Stimulated activated CD8-positive, alpha-beta memory T cell treated with anti-CD3 and anti-CD28 coated beads, Interleukin-12 subunit alpha, Interleukin-12 subunit beta, amount 100 ng/mL, for 4 hours (primary cell): ENCODE measurements at places on chromosomes 4 and X.

GRCh38 chr4:122539861-122540465, 80.9 kb downstream of the IL21 start:
- no peak for DNase-seq

DNA sequence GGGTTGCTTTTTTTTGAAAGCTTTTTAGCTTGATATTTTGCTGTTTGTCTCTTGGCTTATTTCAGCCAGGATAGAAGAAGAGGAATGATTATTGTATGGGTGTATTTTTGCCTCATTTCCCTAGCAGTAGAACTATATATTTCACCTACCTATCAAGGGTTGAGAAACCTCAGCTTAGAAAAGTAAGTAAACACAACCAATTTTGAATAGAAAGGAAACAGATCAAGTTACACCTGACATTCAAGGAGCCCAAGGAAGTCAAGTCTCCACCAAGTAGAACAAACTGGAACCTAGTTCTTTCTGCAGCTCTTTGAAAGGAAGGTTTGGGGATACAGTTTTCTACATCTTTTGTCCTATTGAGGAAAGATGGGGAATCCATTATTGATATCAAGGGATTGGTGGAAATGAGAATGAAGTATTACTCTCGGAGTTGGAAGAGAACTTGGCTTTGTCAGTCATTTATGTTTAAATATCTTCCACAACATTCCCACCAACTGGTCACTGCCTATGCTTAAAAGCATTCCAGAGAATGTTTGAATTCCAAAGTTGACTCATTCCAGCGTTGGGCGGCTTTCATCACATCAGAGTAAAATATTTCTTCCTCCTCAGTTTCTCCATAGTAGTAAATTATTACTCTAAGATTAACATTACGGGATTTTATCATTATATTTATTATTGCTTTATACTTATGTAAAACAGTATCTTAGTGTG, 207.8 kb upstream of the CNKSR2 start:
- DNase-seq, result no peak

GRCh38 chr4:65139998-65140397, 530.3 kb downstream of the EPHA5 start:
- no peak for DNase-seq

GRCh38 chr4:153292897-153293741, 51.4 kb upstream of the MND1 start:
- DNase-seq, result no peak

DNA sequence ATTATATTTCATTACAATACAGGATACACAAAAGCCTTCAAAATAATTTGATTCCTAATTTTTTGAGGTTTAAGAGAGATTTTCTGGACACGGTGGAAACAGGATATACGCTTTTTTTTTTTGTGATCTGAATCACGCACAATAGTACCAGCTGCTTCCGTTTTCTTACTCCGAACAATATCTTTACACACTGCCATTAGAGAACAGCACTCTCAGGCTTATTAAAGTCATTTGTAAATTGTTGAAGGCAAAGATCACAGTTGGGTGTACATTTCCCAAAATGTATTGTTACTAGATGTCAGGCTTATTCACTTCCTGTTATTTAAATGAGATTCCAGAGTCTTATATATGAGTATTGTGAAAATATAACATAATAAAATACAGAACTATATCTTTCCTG, 71.5 kb downstream of the TMEM47 start:
- no peak for DNase-seq

GRCh38 chrX:2696698-2697215, 5.7 kb downstream of the CD99 start:
- DNase-seq, result peak; percentile 36

DNA sequence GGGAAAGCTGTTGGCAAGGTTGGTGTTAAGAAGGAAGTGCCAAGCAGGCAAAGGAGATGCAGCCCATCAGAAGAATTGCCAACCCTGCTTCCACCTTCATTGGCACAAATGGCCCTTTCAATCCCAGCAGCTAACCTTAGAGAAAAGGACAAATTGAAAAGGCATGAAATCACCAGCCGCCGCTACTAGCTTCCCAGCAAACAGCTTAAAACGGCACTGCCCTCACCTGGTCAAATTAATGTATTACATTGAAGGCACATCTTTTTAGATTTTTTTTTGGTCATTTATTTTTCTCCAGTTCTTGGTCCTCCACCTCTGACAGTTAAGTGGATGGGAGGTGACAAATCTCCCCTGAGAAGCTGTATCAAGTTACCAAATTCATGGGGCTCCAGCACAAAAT, 51.0 kb upstream of the NHSL2 start:
- no peak for DNase-seq

GRCh38 chrX:49059681-49060085, 884 bp downstream of the CCDC120 start:
- DNase-seq, result no peak

DNA sequence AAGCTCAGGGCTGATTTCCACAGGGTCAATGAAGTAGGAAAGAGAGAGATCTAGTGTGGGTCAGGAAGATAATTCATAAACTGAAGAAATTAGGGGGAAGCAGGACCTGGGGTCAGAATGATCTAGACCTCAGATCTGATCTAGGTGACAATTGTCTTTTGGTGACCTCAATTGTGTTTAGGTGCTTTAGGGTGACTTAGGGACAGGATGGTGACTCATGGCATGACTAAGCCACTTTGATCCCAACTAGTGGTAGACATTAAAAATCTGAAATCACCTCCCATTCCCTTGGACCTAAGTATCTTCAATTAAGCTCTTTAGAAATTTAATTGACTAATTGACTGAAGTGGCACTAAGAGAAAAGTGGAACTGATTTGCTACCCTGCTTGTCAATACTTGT, 36.7 kb upstream of the GRXCR1 start:
- no peak for DNase-seq

DNA sequence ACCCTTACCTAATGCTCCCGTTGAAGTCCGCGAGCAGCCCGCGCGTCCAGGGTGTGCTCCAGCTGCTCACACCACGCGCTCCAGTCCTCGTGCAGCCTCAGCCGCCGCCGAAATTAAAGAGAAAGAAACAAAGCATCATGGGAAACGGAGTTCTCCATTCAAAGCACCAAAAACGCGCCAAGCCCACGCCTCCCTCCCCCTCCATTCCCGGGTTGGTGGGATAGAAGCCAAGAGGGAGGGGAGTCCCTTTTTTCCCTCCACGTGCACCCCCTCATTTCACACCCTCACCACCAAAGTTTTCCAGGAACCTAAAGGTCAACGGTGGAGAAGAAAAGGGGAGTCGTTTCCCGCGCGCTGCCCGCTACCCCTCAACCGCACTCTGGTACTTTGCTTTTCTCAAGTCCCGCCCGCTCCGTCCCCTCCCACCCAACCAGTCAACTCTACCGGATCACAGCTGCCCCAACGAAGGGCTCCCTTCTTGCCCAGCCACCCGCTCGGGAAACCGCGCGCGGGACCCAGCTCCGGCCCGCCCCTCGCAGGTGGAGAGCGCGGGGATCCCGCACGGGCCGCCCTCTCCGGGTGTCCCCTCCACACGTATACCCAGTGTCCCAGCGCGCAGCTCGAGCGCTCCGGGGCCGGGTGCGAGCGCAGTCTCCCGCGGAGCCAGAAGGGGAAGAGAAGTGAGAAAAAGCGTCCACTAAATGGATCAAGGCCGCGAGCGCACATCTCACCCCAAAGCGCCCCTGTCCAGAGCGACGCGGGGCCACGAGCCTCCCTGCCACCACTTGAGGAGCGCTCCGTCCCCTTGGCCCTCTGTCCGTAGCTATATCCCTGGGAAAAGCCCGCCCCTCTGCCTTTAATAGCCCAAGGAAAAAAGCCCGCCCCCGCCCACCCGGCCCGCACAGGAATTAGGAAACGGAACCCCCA, 65.1 kb upstream of the CCDC160 start:
- DNase-seq, result peak; percentile 11

DNA sequence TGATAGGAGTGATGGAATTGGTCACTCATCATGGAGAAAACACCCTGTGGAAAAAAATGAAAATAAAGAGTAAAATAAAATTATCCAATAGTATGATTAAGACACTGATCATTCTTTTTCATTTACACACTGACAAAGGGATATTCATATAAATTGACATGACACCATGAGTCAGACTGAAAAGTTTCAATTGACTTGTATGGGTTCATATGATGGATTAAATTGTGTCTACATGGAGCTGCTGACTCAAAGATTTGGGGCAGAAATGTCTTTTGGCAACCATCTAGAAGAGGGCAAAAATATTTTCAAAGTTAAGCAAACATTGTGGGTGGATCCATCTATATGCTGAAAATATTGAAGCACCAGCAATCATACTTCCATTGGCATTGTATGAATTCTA, 153.4 kb upstream of the PPP3CA start:
- no peak for DNase-seq

GRCh38 chrX:11336201-11336600, 43.0 kb downstream of the AMELX start:
- DNase-seq, result no peak

DNA sequence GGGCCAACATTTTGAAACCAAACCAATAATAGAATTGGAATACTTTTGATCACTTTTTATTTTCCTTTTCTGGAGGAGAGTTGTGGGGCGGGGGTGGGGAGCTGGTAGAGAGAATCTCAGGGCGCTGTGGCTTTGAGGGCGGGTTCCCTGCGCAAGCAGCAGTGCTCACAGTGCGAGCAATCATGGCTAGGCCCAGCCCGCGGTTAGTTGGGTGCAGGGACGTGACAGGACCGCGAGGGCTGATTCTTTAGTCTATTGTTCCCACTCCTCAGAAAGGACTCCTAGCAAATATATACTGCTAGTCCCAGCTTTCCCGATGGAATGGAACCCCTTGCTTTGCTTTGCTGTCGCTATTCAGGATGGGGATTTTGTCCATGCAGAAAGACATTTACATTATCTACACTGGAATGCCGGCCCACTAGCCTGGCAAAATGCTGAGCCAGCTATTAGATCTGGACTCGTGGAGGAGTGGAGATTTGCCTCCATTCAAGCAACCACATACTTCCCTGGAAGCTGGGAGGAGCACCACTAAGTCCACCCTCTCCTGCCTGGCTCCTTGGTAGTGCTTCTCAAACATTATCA, 23.9 kb upstream of the APLN start:
- no peak for DNase-seq

- no peak for DNase-seq
These were observed 10.8 kb downstream of the CA5B start for GRCh38 chrX:15748841-15749240.

DNA sequence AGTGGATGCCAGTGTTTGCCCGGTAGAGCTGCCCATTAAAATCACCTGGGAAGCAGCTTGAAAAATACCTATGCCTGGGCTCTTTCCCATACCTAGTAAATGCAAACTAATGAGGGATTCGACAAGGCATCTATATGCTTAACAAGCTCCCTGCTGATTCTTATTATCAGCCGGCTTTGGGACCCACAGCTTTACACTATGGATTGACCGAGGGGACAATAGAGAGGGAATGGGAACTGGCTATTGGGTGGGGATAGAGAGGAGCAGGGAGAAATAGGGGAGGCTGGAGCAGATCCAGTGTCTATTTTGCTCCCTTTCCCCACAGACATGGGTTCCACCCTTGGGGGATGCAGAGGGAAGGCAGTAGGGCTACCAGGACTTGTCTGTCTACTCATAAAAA, 103.1 kb upstream of the TEX13D start:
- DNase-seq, result no peak

- DNase-seq, result no peak
These were observed 95.8 kb upstream of the EFHC2 start for GRCh38 chrX:44439242-44439794.

DNA sequence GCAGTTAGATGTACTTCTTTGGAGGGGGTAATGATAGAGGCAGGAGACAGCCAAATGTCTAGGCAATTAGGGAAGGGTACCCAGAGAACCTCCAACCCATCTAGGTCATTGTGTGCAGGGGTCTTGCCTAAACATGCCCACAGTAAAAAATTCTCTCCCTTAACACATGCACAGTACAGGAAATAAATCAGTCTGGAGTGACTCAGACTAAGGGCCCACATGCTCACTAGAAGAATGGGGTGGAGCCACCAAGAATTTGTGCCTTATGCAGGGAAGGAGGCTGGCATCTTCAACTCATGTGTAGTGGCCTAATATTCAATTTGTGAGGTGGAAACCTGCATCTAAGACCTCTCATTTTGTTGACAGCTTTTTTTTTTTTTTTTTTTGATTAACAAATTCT, 945.3 kb upstream of the GRIA3 start:
- DNase-seq, result no peak
